ENCODE measurements at places on chromosomes 11 and 22. TPM values are rescaled to one million over a fixed set of nuclear protein-coding genes. Genes with fewer than 3 reads are reported as not detected.

Gene SPTBN2
- not detected for total RNA-seq

Gene KCNQ1
- 21.6 TPM for total RNA-seq

Gene CHRM4
- total RNA-seq: not detected

Gene BCO2
- total RNA-seq: 1.9 TPM

Gene RASL10A
- total RNA-seq: 0.79 TPM

Gene HEPHL1
- not detected for total RNA-seq

Gene SCN2B
- total RNA-seq: not detected

Gene ARVCF
- 3.5 TPM for total RNA-seq

Gene OR2D2
- total RNA-seq: not detected

Gene SYCE3
- total RNA-seq: not detected

Gene CREB3L1
- not detected for total RNA-seq

Gene RAPSN
- 1.7 TPM for total RNA-seq

Gene MAJIN
- total RNA-seq: 0.91 TPM

Gene OR51E1
- total RNA-seq: not detected

Gene HPX
- 1.3 TPM for total RNA-seq

Gene GNAZ
- total RNA-seq: 0.76 TPM

Gene KLHL35
- total RNA-seq: 1.5 TPM

Gene KCNE3
- total RNA-seq: 0.28 TPM

Gene TESMIN
- total RNA-seq: 5.8 TPM

Gene TMEM191C
- total RNA-seq: 3.5 TPM

Gene C11orf97
- total RNA-seq: not detected

Gene SGSM1
- 3.4 TPM for total RNA-seq

Gene HTR3B
- total RNA-seq: not detected

Gene RIN1
- 5.8 TPM for total RNA-seq

Gene FBLN1
- total RNA-seq: not detected

Gene UPK3A
- not detected for total RNA-seq

Gene OVCH2
- not detected for total RNA-seq

Gene FRMD8
- total RNA-seq: 69.1 TPM

Gene GSTP1
- 143 TPM for total RNA-seq

Gene LSP1
- 327 TPM for total RNA-seq

Gene OSBP
- total RNA-seq: 55.3 TPM

Gene ELF5
- total RNA-seq: not detected

Gene GLB1L2
- total RNA-seq: 1.5 TPM

Gene DNAJB7
- not detected for total RNA-seq

Gene MS4A14
- not detected for total RNA-seq

Gene DBX1
- not detected for total RNA-seq

Gene CCDC188
- total RNA-seq: not detected

Gene MRGPRX4
- not detected for total RNA-seq

Gene CHST1
- total RNA-seq: not detected

Gene JHY
- total RNA-seq: 5.4 TPM

Gene MMP27
- total RNA-seq: not detected

Gene BSX
- not detected for total RNA-seq

Gene CHRM1
- not detected for total RNA-seq

Gene MPPED2
- not detected for total RNA-seq

Gene OR51E2
- not detected for total RNA-seq

Gene MMP12
- not detected for total RNA-seq

Gene GDPD5
- total RNA-seq: 141 TPM

Gene PATE2
- not detected for total RNA-seq

Gene OR52E8
- total RNA-seq: not detected

Gene NUP98
- 112 TPM for total RNA-seq

Gene MAFF
- total RNA-seq: 6.8 TPM
